ENCODE measurements at places on chromosomes 2 and 18.

GRCh38 chr18:51168960-51169662 lies 28.4 kb downstream of the MEX3C start:
- no peak for DNase-seq

DNA sequence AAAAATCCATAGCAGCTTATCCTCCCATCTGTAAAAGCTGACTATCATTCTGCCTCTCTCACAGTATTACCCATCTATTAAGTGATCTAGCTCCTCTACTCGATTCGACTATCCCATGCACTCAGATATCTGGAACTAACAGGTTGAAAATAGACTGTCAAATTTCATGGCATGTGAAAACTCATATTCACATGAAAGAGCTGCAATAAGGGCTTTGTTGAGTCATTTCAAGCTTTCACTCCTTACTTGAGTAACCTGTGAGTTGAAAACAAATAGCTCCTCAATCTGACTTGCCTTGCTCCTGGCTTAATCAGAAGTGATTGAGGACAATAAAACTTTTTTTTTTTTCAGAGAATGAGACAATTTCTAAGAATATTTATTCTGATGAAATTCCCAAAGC lies 192.4 kb upstream of the ERBB4 start:
- no peak for DNase-seq

DNA sequence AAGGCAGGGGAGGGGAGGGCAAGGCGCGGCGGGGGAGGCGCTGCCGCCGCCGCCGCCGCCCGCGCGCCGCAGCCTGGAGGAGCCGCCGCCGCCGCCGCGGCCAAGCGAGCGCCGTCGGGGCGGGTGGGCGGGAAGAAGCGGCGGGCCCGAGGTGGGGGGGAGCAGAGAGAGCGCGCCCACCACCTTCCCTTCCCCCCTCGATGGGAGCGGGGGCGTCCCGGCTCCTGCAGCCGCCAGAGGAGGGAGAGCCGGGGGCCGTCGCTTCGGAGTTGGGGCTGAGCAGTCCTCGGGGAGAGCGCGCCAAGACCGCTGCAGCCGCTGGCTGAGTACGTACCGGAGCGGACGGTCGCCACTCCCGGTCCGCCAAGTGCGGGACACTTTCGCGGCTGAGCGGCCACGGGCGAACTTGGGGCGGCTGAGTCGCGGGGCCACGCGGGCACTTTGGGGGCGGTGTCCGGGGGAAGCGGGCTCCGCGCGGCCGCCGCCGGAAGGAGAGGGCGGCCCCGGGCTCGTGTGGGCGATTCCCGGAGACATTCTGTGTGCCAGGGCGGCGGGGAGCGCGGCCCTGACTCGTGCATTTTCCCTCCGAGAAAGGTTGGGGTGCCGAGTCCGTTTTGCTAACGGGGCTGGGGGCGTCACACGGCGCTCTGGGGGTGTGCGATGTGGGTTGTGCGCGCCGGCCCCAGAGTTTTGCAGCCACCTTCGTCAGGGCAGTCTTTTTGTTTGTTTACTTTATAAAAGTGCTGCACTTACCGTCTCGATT lies at the start of gene NAB1:
NAB1 (plus strand) TSS at position 49 of the 763 bp plus-strand sequence. CDS start 10,094 bp downstream, outside the sequence.
- DNase-seq, result peak; percentile 74

DNA sequence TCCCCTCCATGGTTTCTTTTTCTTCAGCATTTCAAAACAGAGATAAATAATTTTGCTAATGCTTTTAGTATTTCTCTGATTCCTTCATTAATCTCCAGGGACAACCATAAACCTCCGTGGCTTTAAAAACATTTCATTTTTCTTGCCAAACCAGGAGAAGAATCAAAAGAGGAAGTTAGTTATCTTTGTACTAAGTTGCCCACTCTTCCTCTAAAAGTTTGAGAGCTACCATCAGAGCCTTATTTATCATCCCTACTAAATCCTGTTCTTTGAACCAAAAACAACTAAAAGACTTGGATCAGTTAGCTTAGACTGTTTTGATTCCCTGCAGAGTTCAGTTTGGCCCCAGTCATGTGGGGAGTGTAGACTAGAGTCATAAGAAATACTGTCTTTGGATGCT lies 208.4 kb downstream of the SETBP1 start:
- no peak for DNase-seq

- DNase-seq, result no peak
These were observed 175.2 kb downstream of the SH3RF3 start for GRCh38 chr2:109304242-109304641.

- DNase-seq, result no peak
These were observed 349.8 kb downstream of the RBM43 start for GRCh38 chr2:150911766-150912280.

DNA sequence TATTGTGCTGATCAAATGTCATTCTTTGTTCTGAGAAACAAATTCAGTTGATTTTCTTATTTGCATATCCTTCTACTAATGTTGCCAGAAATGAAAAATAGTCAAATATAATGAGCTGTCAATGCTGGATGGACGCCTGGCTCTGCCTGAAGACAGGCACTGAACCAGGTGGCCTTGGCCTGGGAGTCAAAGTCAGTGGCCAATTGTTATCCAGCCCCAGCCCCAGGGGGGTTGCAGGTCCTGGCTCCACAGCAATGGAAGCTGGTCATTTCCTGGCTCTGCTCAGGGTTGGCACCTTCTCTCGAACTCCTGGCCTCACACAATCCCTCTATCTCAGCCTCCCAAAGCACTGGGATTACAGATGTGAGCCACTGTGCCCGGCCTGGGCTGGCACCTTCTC lies 176.8 kb upstream of the GLI2 start:
- DNase-seq, result no peak

- DNase-seq, result no peak
These were observed 4.4 kb downstream of the IL1B start for GRCh38 chr2:112831946-112832840.
